ENCODE measurements at places on chromosomes 1 and 21.
A peak's percentile ranks its signal among the peaks of the same experiment; 100 is the strongest.

DNA sequence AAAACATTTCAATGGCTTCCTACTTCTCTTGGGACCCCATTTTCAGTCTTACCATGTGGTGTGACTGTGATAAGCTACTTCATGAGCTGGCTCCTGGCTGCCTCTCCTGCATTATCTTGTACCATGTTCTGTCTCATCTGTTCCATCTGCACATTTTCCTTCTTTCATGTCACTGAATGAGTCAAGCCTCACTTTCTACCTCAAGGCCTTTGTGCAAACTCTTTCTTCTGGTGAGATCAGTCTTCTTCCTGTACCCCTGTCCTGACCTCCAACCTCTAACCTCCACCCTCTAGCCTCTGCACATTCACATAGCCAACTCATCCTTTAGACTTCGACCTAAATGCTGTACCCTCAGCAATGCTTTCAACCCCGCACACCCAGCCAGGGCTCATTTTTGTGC lies 9.6 kb upstream of the FAM78B start:
- no peak for DNase-seq

- peak; percentile 86 for DNase-seq
Observed at GRCh38 chr1:8097077-8097799, 71.1 kb upstream of the ERRFI1 start.

DNA sequence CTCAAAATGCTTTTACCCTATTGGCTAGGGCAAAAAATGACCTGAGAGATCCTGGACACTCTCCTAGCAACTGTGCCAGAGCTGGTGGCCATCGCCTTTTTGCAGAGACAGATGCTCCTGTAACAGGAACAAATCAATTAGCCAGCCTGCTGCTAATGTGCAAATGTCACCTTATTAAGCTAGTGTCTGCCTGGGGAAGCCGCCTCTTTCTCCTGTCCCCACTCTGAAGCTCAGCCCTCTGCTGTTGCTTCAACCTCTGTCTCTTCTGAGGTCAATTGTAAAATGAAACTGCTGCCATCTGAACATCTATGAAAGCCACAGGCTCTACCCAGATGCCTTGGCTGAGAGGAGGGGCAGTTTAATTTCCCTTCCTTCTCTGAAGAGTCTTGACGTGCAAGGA lies 85.5 kb upstream of the CACNA1E start:
- DNase-seq = peak; percentile 78

GRCh38 chr1:109514846-109515245 lies 5.3 kb upstream of the AMIGO1 start:
- no peak for DNase-seq

DNA sequence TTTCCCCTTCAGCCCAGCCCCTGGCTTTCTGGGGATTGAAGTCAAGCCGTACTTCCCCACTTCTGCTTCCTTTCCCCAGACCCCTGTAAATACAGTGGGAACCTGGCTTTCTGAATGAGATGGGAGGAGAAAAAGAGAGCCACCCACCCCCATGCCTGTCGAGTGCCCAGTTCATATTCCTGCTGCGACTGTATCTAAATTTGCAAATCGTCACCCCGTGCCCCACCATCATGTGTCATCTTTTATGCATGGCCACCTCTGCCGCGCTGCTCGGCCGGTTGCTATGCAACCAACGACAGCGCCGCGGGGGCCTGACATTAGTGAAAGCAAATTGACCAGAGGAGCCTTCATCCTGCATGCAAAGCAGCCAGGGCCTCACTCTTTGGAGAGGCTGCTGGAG lies 143.0 kb downstream of the ELAVL4 start:
- DNase-seq = no peak

DNA sequence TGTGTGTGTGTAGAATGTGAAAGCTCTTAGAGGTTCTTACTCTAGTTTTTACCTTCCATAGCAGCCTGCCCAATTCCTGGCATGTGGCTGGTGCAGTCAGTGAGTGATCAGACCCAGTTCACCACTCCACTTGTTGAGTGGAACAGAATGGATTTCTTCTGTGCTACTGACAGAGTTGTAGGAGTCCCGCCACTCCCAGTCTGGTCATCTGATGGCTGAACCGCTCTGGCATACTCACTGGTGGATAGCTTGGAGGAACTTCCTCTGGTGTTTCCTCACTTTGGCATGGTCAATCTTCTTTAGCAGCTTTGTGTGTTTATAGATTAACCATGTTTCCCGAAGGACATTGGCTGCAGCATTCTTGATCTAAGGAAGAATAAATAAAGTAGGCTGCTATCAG lies 106.7 kb upstream of the ADAR start:
- no peak for DNase-seq

- no peak for DNase-seq
Observed at GRCh38 chr1:64060611-64061302, 142.7 kb upstream of the UBE2U start.

DNA sequence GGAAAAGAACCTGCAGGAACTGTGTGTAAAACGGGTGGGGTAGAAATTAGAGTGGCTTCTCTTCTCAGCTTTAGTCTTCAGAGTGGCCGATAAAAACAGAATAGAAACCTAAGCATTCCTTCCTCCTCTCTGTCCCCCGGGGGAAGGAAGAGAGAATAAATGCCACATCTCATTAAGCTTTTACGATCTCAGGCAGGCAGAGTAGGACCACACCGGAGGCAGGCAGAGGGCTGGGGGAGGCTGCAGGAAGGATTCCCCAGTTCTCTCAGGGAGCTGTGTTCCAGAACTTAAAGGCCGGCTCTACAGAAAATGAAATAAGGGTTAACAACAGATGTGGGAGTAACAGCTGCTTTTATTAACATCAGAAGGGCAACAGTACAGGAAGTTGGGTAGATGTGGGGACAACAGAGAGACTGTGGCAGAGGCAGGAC lies 24.5 kb upstream of the MEF2D start:
- DNase-seq = no peak

DNA sequence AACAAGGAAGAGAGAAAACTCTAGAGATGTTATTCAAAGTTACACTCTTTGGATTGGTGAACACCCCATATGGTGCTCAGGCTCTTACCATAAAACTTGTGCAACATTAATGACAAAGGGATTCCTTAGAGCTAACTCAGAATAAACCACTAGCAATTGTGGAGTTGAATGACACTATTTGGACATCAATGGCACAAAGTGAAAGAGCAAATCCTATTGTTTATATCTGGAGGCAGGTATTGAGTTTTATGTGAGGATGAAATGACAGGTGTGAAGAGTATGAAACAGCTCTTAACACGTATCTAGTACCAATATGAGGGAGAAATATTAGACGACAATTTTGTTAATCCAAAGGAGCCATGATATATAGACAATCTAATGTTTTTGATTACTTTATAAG lies 584.9 kb upstream of the PBX1 start:
- DNase-seq = no peak

DNA sequence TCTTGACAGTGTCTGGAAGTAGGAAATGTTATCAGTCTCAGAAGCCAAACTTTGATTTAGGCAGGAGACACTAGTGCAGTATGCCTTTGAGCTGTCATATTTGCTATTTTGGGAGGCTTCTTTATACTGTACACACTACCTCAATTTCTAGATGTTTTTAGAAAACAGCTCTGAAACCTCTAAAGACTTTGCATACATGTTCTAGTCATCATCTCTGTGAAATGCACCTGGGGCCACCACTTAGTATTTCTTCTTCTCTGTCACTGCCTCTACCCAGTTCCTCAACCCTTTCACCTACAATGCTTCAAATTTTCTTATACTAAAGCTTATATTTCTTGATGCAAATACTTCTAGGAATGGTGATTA lies 29.1 kb upstream of the PLA2G4A start:
- no peak for DNase-seq

Data from T-helper 1 cell (primary cell).